ENCODE measurements at places on chromosomes 7 and 10.

DNA sequence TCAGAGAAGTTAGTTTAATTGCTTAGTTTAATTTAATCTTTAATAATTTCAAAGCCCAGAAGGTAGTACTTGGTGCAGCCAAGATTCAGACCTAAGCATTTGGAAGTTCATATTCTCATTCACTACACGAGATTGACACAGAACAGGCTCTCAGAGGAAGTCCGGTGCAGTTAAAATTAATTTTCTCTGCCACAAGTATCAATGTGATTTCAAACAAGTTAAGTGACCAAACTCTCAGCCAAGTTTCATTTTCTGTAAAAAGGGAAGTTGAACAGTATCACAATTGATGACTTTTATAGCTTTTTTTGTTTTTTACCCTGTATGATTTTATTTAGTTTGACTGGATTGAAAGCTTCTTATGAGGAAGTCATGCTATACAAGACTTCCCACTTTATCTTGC lies 1494.9 kb upstream of the LRRTM3 start:
- DNase-seq, result no peak

GRCh38 chr10:97128039-97128492 lies 57.7 kb downstream of the SLIT1 start:
- DNase-seq, result no peak

DNA sequence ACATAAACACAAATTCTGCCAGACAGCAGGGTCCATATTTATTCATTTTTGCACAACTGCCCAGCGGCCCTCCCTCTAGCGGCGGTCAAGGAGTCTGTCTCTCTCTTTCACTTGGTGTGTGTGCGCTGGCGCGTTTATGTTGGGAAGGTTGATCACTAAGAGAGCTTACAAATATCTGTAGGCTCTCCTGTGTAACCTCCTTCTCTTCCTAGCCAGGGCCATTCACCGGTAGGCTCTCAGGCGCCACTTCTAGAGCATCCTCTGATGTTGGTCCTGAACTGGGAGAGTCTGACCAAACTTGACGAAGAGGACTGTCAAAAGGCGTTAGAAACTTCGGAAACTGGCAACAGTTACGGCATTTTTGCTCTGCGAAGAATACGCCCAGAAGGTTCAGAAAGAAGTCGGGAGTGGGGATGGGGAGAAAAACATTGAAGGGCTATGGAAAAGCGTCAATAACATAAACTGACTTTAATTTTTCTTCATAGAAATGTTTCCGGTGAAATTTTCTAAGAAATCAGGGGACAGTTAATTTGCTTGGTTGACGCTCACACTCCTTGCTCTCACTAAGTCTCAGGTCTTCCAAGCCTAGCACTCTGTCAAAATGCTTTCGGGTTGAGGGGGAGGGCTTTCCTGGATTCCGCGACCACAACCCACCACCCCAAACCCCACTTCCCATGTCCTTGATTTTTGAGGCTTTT lies 731.1 kb downstream of the ZWINT start:
- peak; percentile 59 for DNase-seq

DNA sequence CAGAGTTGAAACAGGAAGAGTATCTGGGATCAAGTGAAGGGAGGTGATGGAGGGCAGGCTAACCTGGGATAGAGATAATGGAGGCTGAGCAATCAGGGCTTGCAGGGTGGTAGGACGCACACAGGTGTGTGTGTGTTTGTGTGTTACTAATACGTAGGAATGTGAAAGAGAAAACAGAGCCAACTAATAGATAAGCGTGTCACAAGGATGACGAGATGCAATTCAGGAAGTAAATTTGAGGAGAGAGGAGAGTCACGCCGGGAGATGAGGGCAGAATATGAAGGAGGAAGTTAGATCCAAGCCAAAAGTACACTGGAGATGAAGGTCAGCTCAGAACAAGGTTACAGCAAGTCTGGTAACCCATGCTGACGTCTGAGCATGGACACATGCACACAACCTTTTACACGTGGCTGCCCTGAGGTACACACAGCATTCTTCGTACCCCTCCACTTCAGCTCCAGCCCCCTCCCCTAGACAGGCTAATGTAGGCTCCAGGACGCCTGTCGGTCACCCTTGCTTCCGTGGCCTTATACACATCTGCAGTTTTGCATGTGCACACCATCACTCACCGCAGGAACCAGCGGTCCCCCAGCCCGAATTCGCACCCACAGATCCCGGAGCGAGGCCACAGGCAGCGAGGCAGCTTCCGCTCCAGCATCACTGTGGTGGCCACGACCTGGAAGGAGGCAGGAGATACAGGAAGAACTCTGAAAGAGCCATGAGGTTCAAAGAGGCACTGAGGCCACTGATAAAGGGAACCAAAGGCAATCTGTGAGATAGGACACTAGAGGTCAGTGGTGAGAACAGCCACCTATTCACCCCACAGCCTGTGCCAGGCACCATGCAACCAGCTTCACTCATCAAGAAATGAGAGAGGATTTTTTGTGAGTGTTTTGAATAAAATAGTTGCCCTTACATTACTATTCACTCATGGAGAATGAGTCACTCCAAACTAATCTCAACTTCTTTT lies 23.7 kb upstream of the TRPV6 start:
- peak; percentile 3 for DNase-seq

GRCh38 chr7:30995536-30995935 lies 31.8 kb downstream of the GHRHR start:
- DNase-seq, result no peak

GRCh38 chr10:122494833-122495232 lies 33.5 kb downstream of the HTRA1 start:
- DNase-seq, result peak; percentile 37

- DNase-seq, result no peak
Measured at GRCh38 chr7:2812831-2813230, 31.3 kb downstream of the GNA12 start.

DNA sequence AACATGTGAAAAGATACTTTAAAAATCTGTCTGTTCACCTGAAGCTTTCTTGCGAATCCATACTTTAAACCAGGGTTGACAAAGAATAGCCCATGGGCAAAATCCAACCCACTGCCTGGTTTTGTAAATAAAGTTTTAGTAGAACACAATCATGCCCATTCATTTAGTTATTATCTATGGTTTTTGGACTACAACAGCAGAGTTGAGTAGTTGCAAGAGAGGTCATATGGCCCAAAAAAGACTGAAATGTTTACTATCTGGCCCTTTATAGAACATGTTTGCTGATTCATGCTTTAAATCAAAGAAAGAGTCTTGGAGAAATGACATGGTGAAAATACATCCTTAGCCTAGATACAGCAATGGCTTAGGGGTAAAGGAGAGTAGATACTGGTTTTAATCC lies 356.2 kb downstream of the RNLS start:
- DNase-seq, result no peak

DNA sequence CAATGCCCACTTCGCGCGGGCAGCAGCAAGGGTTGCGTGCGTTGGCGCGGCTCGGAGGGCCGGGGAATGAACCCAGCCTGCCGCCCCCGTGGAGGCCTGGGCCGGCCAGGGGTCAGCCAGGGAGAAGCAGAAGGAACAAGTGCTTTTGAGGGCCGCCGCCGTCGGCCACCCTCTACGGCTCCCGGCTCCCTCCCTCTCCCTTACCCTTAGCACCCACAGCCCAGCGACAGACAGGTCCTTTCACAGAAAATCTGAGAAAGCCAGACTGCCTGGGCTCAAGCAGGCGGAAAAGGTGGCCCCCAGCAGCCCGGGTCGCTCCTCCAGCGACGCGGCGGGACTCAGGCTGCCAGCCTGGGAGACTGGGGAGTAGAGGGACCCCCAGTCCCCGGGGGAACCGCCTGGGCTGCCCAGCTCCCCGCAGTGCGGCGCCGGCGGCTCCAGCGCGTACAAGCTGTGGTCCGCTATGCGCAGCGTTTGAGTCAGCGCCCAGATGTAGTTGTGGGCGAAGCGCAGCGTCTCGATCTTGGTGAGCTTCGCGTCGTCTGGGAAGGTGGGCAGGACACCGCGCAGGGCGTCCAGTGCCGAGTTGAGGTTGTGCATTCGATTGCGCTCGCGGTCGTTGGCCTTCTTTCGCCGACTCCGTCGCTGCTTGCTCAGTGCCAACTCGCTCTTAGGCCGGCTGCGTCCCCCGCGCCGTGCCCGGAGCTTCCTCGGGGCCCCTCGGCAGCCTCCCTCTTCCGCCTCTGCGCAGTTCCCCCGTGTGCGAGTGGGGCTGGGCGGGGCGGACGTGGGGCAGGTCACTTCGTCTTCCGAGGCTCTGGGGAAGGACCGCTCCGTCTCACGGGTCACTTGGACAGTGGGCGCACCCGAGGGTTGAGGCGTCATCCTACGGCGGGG lies 815 bp downstream of the NEUROG3 start:
- DNase-seq, result no peak

Data from kidney capillary endothelial cell (primary cell).